Stimulated activated CD4-positive, alpha-beta T cell treated with anti-CD3 and anti-CD28 coated beads, Interleukin-1b, Interleukin-23, amount 100 ng/mL, for 4 hours (primary cell): ENCODE measurements at places on chromosomes 5 and 9.

GRCh38 chr5:68482199-68482598 is 266.6 kb downstream of the PIK3R1 start:
- no peak for DNase-seq

GRCh38 chr5:181223058-181223728 is at the start of gene TRIM41:
TRIM41 (plus strand) TSS chr5:181223281; CDS start chr5:181224000, 719 bp downstream.
- DNase-seq = peak; percentile 94

- no peak for DNase-seq
Observed at GRCh38 chr9:74803376-74804017, 84.2 kb downstream of the TRPM6 start.

DNA sequence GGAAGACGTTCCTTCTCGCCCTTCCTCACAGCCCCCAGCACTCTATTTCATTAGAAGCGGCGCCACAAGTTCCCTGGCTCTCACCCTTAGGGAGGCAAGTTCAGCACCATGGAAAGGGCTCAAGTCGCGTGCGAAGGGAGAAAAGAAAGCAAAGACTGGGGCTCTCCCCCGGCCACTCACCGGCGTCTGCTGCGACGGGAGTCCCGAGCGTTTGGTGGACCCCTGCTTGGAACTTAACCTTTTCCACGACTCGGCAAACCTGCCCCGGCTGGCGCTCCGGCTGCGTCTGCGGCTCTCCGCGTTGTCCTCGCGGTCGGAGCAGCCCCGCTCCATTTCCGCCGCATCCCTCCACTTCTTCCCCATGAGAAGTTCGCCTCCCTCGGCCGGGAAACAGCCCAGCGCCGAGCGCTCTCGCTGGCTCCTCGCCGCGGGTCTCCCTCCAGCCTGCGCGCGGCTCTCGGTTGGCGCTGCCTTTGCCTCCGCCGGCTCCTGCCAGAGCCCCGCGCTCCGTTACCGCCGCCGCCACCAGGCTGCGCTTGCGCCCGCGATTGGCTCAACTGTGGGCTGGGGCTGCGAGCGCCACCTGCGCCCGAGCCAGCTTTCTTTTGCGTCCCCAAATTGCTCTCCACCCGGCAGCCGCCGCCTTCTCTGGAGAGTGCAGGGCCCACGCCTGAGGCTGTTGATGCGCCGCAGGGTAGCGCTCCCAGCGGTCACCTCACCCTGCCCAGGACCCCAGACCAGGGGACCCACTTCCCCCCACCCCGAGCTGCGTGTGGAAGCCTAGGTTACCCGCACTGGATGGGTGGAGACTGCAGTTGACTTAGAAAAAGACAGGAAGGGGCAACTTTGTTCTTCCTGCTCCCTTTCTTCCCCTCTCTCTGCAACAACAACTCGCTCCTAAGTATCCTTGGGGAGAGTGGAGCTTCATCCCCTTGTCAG is 321.6 kb downstream of the CEMIP2 start:
- DNase-seq = no peak

GRCh38 chr5:154046486-154046885 is 7.7 kb downstream of the MFAP3 start:
- DNase-seq = no peak

GRCh38 chr9:85053206-85053786 is 383.8 kb downstream of the NTRK2 start:
- no peak for DNase-seq

GRCh38 chr5:173197375-173197891 is 37.6 kb downstream of the NKX2-5 start:
- DNase-seq = no peak

- DNase-seq = no peak
Observed at GRCh38 chr5:55993013-55993412, 1.8 kb downstream of the IL6ST start.

DNA sequence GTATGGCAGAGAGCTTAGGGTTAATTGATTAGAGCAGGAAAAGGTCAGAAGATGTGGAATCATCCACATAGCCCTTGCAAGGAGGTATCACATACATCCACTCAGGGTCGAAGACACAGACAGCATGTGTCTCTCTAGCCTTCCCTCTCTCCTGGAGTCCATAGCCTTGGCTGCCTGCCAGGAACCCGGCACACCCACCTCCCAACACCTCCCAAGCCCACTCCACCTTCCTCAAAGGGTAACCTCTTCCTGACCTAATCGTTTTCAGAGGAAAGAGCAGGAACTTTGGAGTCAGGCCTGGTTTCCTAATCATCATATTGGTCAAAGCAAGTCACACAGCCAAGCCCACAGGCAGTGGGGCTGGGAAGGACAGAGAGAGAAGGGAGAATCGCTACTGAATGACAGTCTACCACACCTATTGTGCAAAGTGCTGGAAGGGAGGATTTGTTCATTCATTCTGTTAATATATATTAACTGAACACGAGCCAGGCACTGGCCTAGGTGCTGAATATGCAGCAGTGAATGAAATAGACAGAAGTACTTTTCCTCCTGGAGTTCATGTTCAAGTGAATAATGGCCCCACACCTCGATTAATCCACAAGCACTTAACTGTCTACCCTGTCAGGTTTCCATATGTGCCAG is 107.8 kb downstream of the KCNIP1 start:
- DNase-seq = no peak

GRCh38 chr9:34171753-34172535 is 6.9 kb upstream of the UBAP1 start:
- no peak for DNase-seq

- no peak for DNase-seq
Observed at GRCh38 chr5:3278643-3279042, 317.0 kb upstream of the IRX1 start.

DNA sequence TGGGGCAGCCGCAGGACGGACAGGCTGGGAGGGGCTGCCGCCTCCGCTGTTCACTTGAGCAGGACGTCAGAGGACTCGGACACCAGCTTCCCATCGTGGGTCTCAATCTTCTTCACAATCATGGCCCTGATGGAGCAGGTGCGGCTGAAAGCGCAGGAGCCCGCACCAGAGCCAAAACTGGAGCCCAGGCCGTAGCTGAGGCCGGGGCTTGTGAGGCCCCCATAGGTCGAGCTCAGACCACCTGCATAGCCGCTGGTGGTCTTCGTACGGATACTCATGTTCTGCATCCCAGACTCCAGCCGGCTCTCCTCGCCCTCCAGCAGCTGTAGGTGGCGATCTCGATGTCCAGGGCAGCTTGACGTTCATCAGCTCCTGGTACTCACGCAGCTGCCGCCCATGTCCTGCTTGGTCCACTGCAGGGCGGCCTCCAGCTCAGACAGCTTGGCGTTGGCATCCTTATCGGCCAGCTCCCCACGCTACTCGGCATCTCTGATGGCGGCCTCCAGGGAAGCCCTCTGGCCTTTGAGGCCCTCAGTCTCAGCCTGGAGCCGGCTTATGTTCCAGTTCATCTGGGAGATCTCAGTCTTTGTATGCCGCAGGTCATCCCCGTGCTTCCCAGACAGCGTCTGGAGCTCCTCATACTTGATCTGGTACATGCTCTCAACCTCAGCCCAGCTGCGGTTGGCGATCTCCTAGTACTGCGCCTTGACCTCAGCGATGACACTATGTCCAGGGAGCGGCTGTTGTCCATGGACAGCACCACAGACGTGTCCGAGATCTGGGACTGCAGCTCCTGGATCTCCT is 43.7 kb upstream of the DEPDC1B start:
- DNase-seq = no peak

- no peak for DNase-seq
Observed at GRCh38 chr5:163401271-163401670, 36.1 kb upstream of the CCNG1 start.

- no peak for DNase-seq
Observed at GRCh38 chr5:132775476-132775961, 1.5 kb downstream of the SEPTIN8 start.

DNA sequence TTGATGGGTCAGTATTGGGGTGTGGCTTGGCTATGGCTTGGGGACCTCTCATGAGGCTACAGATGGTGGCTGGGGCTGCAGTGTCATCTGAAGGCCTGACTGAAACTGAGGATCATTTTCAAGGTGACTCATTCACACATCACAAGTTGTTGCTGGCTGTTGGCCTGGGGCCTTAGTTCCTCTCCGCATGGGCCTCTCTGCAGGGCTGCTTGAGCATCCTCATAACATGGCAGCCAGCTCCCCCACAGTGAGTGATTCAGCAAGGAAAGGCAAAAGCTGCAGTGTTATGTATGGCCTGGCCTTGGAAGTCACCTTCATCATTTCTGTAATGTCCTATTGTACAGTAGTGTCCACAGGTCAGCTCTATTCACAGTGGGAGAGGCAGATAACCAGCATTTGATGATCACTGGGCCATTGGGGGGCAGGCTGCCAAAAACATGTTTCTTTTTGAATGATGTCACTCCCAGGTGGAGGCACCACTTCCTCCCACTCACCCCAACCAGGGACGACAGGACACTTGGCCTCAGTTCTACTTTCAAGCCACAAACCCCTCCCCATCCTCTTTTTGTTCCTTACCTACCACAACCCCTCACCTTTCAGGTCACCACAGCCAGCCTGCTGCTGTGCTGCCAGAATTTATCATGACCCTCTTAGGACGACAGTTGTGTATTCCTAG is 14.4 kb downstream of the FGD3 start:
- no peak for DNase-seq

DNA sequence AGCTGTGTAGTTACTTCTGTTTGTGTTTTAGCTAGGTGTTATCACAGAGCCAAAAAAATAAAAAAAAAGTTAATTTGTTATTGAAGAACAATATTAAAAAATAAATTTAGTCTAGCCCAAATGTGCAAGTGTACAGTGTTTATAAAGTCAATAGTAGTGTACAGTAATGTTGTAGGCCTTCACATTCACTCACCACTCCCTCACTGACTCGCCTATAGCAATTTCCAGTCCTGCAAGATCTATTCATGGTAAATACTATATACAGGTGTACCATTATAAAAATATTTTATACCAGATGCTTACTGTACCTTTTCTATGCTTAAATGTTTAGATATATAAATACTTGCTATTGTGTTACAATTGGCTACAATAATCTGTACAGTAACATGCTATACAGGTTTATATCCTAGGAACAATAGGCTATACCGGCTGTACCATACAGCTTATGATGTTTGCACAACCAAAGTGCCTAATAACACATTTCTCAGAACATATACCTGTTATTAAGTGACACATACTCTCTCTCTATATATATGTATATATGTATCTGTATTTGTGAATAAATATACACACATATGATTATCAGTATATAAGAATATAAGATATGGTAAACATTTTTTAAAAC is 341.4 kb upstream of the EDIL3 start:
- no peak for DNase-seq

GRCh38 chr9:99349870-99350269 is 127.8 kb downstream of the SEC61B start:
- no peak for DNase-seq

DNA sequence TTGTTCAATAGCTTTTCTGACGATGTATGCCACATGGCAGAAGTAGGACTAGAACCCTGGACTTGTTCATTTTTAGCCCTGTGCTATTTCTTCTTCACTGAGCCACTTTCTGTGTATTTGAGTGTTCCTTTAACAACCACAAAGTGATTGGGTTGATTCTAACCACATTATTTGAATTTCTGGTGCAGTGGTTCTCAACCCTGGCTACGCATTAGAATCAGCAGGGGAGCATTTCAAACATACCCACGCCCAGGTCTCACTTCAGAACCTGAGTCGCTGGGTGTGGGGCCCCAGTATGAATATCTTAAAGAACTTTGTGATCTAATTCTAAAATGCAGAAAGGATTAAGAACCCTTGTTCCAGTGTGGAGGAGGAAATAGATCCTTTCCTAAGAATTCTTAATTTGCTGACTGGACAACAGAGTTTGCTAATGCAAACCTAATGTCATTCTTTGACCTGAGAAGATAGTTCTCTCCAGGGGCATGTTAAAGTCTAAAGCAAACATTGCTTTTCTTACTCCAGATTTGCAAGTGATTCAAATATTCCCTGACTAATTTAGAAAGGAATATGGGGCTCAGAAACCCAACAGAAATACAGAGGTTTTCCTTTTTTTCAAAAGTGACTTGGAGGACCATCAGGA is 75.4 kb upstream of the GDNF start:
- DNase-seq = no peak

- no peak for DNase-seq
Observed at GRCh38 chr5:102834438-102834964, 79.4 kb downstream of the PAM start.

DNA sequence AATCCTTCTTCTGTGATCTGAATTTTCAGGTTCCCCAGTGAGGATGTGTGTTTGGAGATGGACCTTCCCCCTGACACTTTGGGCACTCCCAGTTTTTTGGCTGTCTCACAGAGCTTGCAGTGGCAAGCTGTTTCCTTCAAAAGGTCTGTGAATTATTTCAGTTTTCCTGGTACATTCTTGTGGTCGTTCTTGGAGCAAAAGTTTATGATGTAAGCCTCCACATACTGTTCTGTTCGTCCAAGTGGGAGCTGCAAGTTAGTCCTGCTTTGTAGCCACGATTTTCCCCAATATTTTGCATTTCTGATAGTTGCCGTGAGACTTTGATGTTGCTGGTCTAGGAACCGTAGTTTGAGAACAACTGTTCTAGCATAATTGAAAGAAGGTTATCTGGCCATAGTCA is 88.3 kb downstream of the MTAP start:
- DNase-seq = no peak

- DNase-seq = no peak
Observed at GRCh38 chr5:147863454-147864158, 14.9 kb upstream of the SCGB3A2 start.

DNA sequence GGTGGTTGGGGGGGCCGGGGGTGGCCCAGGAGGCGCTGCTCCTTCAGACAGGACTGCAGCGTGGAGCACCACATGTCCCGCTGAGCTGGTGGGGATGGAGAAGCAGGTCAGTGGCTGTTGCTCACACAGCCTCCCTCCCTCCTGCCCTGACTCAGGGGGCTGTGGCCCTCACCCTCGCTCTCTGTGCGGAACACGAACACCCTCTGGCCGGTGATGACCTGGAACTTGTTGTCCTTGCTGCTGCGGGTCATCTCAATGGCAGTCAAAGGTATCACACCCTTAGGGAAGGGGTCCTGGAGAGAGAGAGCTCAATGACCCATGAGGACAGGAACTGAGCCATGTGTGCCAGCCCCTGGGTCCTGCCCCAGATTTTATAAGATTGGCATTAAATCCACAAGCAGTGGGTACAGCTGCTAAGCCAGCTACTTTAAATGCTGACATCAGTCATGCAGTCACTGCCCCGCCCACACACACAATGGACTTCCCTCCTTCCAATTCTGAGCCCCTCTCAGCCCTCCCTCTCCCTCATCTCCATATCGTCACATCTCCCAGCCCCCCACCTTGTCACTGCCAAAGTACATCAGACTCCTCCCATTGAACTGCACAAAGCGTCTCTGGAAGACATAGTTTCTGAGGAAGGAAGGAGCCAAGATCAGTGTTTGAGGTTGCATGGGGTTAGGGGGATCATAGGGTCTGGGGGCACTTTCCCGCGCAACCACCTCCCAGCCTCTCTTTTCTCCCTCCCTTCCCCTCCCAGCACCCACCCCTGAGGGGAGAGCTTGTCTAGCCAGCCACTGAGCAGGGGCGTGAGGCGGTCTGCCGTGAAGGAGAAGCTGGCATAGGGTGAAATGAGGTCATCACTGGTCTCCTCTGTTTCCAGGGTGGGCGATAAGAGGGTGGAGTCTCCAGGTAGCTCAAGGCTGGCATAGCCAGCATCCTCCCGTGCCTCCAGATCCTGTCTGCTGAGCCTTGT is 8.9 kb downstream of the ARAP3 start:
- DNase-seq = no peak
